ENCODE measurements at places on chromosomes 2 and 18.

- no peak for DNase-seq
These were observed 122.5 kb downstream of the TPGS2 start for GRCh38 chr18:36706134-36706881.

DNA sequence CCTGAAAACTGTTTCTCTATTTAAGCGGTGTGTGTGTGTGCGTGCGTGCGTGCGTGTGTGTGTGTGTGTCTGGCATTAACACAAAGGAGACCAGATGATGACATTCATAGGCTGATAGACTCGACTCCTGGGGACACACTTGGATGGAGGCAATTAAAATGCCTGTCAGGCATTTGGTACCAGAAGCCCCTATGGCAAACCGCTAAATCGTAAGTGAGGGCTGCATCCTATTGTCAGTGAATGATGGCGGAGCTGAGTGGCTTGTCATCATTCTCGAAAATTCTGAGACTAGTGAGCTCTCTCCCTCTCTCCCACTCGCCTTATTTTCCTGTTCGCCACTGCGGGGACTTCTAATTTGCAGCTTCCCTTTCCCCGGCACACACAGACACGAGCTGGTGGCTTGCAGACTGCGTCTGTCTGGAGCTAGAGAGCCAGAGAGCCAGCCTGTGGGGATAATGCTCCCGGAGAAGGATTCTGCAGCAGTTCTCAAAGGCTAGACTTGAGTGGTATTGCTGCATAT is 155.4 kb downstream of the MAP2 start:
- no peak for DNase-seq

DNA sequence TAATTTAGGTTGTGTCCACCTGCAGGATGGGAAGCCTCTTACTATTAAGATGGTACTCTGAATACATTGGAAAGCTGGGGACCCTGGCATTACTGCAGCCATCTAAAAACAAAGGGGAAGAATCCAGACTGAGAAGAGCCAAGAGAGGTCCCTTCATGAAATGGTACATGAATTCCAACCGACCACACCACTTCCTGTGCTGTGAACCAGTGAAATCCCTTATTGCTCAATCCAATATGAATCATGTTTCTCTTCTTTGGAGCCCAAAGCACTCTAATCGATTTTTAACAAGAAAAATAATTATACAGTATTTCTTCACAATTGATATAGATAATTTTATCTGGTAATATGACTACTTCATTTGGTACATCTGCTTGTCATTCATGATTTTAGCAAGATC is 479.7 kb upstream of the RAB6C start:
- no peak for DNase-seq

DNA sequence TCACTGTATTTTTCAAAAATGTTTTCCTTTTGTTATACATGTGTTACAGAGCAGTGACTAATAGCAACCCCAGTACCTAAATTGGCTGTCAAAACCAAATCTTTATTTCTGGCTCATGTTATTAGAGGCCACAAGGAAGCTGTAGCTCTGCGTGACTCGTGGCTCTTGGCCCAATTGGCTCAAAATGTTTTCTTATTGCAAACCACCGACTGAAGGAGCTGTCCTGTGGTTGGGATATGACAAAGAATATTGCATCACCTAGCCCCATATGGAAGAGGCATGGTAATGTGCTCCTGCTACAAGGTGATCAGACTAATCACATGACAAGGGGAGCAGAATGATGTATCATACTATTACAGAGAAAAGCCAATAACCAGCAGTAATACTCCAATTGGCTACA is 1058.5 kb downstream of the CBLN2 start:
- DNase-seq, result no peak

DNA sequence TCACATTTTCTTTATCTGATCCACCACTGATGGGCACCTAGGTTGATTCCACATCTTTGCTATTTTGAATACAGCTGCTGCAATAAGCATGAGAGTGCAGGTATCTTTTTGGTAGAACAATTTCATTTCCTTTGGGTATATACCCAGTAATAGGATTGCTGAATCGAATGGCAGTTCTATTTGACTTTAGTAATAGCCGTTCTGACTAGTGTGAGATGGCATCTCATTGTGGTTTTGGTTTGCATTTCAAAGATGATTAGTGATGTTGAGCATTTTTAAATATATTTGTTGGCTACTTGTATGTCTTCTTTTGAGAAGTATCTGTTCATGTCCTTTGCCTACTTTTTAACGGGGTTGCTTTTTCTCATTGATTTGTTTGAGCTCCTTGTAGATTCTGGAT is 72.3 kb downstream of the CCDC138 start:
- DNase-seq, result no peak

GRCh38 chr18:46413684-46414083 is 243.3 kb downstream of the LOXHD1 start:
- no peak for DNase-seq

DNA sequence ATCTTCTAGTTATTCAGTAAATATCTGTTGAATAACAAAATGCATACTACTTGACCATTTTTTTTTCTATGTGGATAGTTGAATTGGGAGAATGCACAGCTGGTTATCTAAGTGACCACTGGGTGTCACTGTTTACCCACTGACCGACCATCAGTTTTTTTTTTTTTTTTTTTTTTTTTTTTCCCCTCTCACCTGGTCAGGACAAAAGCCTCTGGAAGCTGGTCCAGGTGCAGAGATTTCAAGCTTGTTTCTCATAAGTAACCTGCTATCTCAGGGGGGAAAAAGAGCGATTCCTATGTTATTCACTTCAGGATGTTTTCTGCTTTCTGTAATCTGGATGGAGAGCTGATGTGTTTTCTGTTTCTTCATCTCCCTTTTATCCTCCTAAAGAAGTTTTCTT is 256.0 kb downstream of the DCDC2C start:
- no peak for DNase-seq

DNA sequence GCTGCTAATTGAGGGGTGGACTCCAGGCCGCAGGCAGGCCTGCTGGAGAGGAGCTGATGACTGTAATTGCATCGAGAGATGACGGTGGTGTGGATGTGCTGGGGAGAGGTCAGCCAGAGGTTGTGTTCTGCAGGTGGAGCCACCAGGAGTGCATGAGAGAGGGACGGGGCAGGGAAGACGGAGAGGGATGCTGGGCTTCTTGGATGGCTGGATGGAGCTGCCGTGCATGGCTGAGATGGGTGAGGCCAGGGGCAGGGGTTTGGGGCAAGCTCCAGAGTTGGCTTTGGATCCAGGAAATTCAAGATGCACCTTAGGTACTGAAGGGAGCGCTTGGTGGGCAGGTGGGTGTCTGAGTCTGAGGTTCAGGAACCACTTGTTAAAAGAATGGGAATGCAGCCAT is 77.2 kb downstream of the SH3BP4 start:
- no peak for DNase-seq

DNA sequence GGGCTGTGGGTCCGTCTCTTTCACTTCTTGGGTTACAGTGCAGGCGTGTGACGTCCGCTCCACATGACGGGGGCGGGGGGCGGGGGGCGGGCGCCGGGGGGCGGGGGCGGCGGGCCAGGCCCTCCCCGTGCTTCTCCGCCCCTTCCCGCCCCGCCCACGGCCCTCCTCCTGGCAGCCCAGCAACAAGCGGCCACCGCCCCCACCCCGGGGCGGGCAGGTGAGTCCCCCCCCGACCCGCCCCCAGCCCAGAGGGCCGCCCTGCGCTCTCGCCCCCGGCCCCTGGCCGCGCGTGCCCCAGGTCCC is 3.6 kb downstream of the ZNF516 start:
- DNase-seq, result peak; percentile 81

DNA sequence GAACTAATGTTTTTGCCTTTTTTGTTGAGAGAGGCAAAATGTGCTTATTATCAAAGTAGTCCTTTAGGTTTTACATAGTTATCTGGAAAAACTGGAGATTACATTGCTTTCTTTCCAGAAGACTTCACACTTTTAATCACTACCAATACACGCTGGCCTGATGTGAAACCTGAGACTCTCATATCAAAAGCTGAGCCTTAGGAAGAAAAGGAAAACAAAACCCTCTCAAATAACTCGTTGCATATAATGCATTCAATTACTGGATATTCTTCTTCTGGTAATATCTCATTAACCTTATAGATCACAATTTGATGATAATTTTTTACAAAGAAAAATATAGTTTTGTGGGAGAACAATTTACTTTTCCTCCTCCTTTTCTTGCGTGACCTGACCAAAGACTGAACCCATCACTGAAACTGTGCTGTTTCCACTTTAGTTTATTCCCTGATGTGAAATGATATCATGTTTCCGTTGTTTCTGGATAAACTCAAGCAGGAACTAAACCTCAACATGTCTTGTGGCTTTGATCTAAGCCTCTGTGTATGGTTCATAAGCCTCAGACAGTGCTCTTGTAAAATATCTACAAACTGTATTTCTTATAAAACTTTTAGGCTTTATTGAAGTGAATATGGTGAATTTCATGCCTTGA is 332.4 kb downstream of the GULP1 start:
- no peak for DNase-seq

DNA sequence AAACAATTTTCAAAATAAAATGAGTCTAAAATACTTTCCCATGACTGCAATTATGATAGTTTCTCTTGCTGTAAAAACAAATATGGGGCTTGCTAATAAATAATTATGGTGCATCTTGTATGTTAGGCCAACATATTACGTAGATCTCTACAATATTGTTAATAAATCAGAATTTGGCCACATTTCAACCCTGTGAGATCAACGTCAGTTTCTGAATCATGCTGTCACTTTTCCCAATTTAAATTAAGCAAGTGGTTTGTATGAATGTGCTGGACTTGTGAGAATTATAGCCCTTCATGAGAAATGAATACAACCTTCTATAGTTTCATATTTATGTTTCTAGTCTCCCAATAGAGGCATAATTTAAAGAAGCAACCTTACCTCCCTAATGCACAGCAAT is 808.9 kb downstream of the SUCLG1 start:
- DNase-seq, result no peak

- no peak for DNase-seq
These were observed 232.0 kb upstream of the NRXN1 start for GRCh38 chr2:51263951-51264350.

DNA sequence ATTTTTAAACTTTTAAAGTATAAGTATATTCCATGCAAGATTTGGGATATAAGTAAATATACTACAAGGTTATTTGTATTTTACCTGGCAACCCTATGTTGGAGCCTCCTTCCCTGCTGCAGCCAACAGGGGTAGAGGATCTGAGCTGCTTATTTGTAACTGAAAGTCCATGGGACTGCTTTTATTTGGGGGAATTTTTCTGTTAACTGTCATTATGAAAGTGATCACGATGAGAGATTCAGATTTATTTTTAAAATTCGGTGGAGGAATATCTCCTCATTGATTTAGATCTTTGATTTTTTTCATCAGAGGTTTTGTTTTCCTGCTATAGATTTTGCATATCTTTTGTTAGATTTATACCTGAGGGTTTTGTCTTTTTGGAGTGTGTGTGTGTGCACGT is 215.9 kb downstream of the PRKCE start:
- DNase-seq, result no peak

GRCh38 chr18:2223849-2224248 is 347.5 kb downstream of the METTL4 start:
- DNase-seq, result no peak

DNA sequence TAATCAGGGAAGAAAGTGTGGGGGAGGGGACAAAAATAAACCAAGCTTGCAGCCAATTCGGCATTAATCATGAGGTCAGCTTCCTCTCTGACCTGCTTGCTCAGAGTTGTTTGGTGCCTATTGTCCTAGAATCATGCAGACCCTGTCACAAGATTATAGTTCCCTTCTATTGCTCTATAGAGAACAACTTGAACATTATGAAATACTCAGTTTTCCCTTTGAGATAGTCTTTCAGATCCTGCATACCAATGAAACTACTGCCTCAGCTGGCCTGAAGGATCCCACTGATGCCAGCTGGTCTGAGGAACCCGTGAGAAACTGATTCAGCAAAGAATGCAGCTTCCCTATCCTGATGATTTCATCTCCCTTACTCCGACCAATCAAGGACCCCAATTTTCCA is 955 bp upstream of the BBS5 start:
- no peak for DNase-seq

- no peak for DNase-seq
These were observed 84.5 kb upstream of the NOSTRIN start for GRCh38 chr2:168717790-168718502.

DNA sequence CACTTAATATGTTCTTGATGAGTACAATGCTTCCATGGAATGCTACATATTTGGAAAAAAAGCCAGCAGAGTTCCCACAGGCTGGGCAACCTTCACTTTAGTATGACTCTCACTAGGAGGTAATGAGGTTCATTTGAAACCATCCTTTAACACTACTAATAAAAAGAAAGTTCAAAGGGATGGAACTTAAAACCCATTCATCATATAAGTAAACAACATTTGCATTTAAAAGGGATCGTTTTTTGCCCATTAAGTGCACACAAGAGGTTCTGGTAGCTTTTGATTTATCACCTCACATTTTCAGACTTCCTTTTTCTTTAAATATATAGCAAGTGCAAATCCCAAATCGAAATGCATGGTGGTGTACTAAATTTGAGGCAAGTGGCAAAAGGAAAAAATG is 270.8 kb upstream of the DCC start:
- no peak for DNase-seq

DNA sequence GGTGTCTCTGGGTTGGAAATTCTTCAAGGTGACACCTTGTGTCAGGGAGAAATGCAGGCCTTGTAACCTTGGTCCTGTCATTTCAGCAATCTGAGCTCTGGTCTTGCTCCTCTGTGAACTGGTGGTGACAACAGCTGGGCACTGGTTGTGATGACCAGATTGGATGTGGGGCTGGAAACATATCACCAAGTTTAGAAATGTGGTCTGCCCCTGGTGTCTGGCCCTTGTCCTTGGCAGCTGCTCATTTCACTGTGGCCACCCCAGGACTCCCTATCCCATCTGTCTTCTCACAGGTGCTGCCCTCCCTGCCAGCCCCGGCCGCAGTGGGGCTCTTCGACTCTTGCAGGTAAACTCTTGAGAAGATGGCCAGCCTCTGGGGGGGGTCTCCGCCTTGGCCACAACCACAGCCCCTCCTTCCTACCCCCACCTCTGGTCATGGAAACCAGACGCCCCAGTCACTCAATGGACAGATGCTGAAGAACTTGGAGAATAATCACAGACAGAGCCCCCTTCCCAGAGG is 20.7 kb downstream of the SIX3 start:
- DNase-seq, result no peak

GRCh38 chr2:96138179-96139145 is at the start of gene ASTL:
Gene ASTL (minus strand): TSS chr2:96138502. CDS start chr2:96138436, 66 bp downstream.
- DNase-seq, result no peak
